ENCODE measurements at places on chromosomes 12 and 14. TPM values are rescaled to one million over a fixed set of nuclear protein-coding genes. Genes with fewer than 3 reads are reported as not detected.

Gene SPX
- 0.22 TPM for total RNA-seq

Gene GLIPR1L1
- not detected for total RNA-seq

Gene PTGER2
- total RNA-seq: 0.11 TPM

Gene APPL2
- 20.2 TPM for total RNA-seq

Gene CLEC7A
- 0.43 TPM for total RNA-seq

Gene CISTR
- not detected for total RNA-seq

Gene RPGRIP1
- total RNA-seq: 0.33 TPM

Gene KLHL33
- 0.09 TPM for total RNA-seq

Gene C14orf39
- total RNA-seq: not detected

Gene SRRM4
- not detected for total RNA-seq

Gene TTC5
- 25.5 TPM for total RNA-seq

Gene NYNRIN
- total RNA-seq: 3.9 TPM

Gene SLC24A4
- total RNA-seq: 0.11 TPM

Gene TAS2R8
- total RNA-seq: 0.11 TPM

Gene ACSM4
- total RNA-seq: not detected

Gene AQP6
- not detected for total RNA-seq

Gene IAPP
- total RNA-seq: not detected

Measured in dermis lymphatic vessel endothelial cell (primary cell).